ENCODE measurements at places on chromosomes 5 and 9.

DNA sequence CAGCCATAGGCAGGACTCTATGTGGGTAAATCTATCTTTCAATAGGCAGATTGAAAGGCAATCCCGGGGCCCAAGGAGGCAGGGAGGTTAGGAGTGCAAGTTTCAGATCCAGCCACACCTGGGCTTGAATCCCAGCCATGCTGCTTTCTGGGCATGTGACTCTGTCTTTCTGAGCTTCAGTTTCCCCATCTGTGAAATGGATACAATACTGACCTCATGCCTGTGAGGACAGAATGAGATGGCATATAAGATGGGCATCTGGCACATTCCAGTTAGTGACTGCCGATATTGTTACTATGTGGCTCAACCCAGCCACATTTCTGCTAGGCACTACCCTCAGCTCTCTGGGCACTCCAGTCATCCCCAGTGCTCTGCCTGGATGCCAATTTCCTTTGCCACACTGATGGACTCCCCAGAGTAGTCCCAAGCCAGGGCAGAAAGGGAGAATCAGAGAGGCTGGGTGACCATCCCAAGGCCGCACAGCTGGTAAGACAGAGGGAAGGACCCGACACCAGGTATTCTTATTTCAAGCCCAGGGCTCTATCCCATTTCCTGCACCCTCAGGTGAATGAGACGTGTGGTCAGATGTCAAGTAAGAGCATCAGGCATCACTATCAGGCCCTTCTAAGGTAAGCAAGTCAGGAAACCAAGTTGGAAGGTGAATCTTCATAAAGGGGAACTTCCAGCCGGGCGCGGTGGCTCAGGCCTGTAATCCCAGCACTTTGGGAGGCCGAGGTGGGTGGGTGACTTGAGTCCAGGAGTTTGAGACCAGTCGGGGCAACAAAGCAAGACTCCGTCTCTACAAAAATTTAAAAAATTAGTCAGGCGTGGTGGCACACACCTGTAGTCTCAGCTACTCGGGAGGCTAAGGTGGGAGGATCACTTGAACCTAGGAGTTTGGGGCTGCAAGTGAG, 38.7 kb downstream of the SH3PXD2B start:
- DNase-seq = no peak

- no peak for DNase-seq
Measured at GRCh38 chr9:91162784-91163443, 198.8 kb downstream of the AUH start.

DNA sequence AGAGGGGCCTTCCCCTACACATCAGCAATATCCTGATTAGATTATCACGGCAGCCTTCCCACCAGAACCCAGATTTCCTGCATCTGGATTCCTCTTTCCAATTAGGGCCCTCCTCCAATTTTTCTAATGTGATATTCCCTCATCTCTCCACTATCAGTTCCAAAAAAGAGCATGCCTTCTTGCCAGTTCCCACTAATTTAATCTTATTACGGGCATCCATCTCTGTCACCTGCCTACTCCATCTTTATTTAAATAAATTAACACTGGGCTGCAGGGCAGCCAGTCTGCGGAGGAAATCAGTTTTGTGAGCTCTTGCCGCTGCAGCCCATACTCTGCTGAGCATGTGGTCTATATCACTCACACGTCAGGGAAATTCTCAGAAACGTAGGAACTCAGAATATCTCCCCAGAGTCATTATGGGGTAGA, 16.6 kb upstream of the FBP2 start:
- no peak for DNase-seq

DNA sequence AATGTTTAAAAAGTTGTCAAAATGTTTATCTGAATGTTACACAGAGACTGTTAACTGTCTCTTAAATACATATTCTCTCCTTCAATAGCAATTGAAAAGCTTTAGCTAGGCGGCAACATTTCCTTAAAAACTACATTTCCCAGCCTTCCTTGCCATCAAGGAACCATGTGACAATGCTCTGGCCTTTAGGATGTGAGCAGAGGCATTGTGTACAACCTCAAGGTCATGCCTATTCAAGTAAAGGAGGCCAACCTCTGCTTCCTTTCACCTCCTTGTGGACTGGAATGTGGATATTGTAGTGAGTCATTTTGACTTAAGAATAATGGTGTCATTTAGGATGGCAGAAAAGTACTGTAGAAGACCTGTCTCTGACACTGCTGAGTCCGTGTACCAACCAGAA, 23.7 kb upstream of the MROH2B start:
- peak; percentile 3 for DNase-seq

GRCh38 chr5:38249301-38249700, 9.1 kb upstream of the EGFLAM start:
- no peak for DNase-seq

- DNase-seq = no peak
Measured at GRCh38 chr9:89899573-89899972, 294.8 kb downstream of the GADD45G start.

GRCh38 chr9:114025196-114025753, 52.8 kb downstream of the AMBP start:
- DNase-seq = no peak

- DNase-seq = no peak
Measured at GRCh38 chr9:131276891-131277286, 579 bp upstream of the FAM78A start.

DNA sequence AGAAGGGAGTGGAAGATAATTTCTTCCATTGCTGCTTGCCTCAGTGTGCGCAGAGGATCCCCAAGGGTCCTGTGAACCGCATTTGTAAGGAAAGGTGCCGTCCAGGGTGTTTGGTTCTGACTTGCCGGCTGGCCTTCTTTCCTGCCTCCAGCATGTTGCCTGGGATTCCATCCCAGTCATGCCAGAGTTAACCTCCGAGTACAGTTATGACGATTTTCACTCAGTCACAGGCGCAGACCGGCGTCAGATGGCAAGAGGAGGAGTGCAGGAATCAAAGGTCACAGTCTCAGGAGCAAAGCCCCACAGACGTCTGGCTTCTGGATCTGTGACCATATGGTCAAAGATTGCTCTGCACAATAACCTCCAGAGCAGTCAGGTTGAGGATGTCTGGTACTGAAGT, 5.9 kb upstream of the GADD45G start:
- no peak for DNase-seq

GRCh38 chr9:36401164-36401740, 1.2 kb upstream of the RNF38 start:
- peak; percentile 5 for DNase-seq

DNA sequence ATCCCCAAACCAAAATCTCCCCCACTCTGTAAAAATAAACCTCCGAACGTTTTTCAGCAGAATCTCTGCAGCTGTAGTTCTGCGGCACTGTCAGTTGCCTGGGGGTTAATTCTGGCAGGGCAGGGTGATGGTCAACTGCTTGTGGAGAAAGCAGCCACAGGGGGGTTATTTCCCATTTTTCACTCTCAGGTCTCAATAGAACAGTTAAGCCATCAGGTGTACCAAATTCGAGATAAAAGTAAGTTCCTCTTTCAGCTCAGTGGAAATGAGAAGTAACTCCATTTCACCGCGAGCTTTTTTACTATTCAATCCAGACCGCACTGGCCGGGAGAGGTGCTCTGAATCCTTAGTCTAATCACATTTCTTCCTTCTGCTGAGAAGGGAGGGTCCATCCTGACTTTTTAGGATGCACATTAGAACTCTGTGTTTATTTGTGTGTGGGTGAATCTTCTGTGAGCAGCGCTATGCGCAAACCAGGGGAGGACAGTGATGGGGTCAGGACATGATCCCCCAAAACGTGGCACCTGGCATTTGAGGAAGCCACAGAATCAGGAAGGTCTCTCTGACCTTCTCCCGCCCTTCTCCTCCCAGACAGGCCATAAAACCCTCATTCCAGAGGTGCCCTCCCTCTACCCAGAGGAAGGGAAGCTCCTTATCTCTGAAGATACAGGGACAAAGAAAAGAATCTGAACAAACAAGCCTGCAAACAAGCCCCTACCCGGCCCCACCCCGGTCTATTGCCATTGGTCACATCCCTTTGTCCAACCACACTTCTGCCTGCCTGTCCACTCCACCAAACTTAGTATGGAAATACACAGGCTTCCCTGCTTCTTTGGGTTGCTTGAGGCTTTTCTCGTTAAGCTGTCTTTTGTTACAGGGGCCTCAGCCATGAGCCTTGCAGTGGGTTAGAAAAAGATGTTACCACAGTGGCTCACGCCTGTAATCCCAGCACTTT, 229.0 kb downstream of the ROR2 start:
- no peak for DNase-seq

- DNase-seq = no peak
Measured at GRCh38 chr5:1421521-1422341, 23.5 kb downstream of the SLC6A3 start.

DNA sequence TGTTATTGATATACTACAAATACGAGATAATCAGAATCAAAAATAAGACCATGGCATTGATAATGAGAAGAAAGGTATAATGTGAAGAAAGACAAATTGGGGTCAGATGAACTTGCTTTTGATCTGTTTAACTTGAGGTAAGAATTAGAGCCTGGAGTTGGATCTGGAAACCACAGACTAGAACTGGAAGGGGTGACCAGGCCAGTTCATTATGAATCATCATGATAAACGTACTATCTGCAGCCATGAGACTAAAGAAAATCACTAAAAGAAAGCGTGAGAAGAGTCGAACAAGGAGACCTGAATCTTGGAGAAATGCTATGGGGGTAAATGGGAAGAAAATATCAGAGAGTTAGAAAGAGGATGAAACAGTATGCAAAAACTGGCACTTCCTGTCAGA, 967.5 kb downstream of the NR2F1-AS1 start:
- DNase-seq = no peak

DNA sequence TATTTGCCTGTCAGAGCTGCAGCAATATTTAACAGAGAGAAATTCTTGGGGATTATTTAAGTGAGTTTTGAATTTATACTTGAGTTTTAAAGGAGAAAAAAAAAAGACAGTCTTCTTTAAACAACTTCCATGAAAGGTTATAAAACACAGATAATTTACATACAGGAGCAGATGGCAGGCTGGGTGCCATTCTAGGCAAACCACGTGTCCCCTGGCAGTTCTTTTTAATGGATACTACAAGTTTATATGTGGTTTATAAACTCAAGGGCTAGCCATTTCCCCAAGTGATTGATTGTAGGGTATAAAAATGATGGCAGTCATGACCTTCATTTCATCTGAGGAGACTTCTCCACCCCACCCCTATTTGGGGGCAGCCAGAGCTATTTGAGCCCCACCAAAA, 166.6 kb downstream of the FSTL4 start:
- no peak for DNase-seq

DNA sequence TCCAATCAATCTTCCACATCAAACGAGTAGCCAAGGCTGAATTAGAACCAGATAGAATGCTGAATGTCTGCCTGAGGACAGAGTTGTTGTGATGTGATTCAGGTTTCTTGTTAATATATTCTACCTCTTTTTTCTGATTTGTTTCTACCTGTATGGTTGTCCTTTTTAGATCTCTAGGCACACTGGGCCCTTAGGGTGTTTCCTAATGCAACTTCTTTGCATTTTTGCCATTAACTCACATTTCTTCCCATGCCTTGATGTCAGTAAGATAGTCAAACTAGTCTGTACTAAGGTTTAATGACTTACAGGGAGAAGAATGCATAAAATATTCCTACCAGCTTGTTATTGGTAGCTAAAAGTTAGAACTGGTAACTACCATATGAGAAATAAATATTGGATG, 413.6 kb downstream of the CCDC171 start:
- DNase-seq = no peak

- no peak for DNase-seq
Measured at GRCh38 chr5:180251141-180251540, 40.7 kb downstream of the MAPK9 start.

GRCh38 chr9:19026375-19026774, 6.6 kb downstream of the SAXO1 start:
- DNase-seq = no peak

- DNase-seq = no peak
Measured at GRCh38 chr5:138212828-138213160, 329 bp downstream of the CDC23 start.

DNA sequence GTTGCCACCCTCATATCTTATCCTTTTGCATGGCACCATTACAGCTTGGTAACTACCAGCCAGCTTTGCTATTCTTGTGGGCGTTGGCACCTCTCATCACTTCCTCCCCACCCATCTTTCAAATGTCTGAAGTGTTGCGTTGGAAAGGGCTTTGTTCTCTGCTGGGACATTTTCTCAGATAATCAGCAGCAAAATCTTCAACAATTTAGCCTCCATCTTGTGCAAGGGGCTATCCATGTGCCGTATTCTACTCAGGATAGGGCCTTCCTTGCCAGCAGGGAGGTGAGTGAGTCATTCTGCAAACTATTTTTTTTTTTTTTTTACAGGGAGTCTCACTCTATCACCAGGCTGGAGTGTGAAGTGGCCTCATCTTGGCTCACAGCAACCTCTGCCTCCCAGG, 62.1 kb upstream of the NUDT12 start:
- DNase-seq = no peak

- DNase-seq = peak; percentile 84
Measured at GRCh38 chr9:135905380-135906258, 1.7 kb downstream of the CAMSAP1 start.

- peak; percentile 24 for DNase-seq
Measured at GRCh38 chr5:107893642-107894041, 222.9 kb upstream of the EFNA5 start.

DNA sequence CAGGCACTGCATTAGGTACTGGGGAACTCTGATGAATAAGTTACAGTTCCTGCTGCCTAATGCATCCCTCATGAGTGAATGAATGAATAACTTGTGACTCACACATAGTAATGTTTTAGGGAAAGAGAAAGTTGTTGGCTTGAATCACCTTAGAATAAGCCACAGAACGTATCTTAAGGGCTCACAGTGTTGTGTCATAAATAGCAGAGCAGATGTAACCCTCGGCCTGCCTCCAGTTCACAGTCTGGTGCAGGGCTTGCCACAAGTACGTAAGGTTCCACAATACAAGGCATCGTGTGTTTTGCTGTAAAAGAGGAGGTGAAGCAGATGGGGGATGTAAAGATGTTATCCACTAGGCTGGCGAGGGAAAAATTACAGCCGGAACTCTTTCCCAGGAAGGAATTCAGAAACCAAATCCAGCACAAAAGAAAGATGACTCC, 218.7 kb downstream of the TRPM3 start:
- DNase-seq = peak; percentile 88

- no peak for DNase-seq
Measured at GRCh38 chr5:21895766-21896350, 957.3 kb downstream of the CDH12 start.

- no peak for DNase-seq
Measured at GRCh38 chr9:108544866-108545265, 310.9 kb downstream of the ACTL7B start.

GRCh38 chr9:7153134-7153533, 395.4 kb downstream of the KDM4C start:
- DNase-seq = no peak
